ENCODE measurements at places on chromosomes 11 and 22.

DNA sequence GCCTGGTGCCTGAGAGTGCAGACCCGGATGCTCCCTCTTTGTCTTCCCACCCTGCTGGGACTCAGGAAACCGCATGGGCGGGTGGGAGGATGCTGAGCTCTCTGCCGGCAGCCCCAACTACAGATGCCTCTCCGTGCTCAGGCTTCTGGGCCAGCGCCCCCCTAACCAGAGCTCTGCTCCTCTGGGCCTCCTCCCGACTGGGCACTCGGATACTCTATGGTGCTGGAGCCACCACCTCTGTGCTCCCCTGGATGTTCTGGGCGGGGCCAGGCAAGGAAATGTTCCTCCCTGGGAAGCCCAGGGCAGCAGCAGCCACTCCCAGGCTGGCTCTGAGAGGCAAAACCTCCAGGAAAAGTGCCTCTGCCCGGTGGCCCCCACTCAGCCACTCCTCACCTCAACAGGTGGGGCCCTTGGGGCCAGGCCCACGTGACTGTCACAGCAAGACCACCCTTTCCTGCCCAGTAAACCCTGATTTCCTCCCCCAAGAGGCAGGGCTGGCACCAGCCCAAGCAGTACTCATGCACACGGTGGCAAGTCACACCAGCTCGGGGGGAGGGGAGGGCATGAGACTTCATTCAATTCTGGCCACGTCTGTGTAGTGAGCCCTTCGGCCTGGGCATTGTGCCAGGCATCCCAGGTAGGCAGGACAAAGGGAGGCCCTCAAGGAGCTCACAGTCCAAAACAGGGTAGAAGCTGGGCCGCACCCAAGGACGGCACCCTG lies 54.7 kb upstream of the TCF20 start:
- DNase-seq, result no peak

DNA sequence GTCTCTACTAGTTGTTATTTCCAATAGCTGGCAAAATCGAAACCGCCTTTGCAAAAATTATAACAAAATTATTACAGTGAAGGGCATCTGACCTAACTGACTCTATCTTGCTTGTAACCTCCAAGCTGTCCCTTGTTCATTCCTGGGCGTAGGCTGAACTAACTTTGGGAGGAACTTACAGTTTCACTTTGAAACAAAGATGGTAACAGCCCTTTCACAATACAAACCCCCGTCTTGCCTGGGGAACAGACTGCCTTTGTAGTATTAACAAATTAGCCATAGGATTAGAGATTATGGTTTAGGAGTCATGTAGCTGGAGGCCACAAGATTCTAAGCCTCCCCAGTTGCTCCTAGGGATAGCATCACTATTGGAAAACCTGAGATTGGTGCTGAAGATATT lies 131.6 kb upstream of the HSD17B12 start:
- DNase-seq, result no peak

DNA sequence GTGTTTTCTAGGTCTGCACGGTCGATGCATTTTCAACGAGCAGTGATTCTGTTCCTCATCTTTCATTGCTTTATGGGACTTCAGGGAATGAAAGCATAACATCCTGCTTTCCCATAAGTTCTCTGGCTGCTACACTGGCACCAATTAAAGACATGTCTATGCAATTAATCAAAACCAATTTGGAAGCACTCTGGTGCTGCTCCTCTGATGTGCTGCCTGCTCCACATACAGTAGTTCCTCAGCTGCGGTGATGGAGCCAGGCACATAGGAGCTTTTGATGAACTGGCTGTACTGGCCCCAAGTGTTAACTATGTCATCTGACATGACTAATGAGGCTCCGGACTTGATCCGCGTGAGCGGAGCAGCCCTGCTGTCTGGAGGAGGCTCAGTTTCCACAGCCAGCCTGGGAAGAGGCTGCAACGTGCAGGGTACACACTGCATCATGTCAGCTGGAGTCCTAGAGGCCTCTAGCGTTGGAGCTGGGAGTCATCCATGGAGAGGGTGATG lies 29.8 kb downstream of the GVQW3 start:
- no peak for DNase-seq

GRCh38 chr11:86066657-86067008 lies 2.3 kb downstream of the PICALM start:
- DNase-seq, result no peak

GRCh38 chr11:71485063-71485399 lies 32.0 kb downstream of the NADSYN1 start:
- no peak for DNase-seq

GRCh38 chr11:126140926-126141280 lies 70.5 kb downstream of the RPUSD4 start:
- DNase-seq, result no peak

- DNase-seq, result no peak
Observed at GRCh38 chr22:38956551-38956950, 858 bp upstream of the APOBEC3A start.

DNA sequence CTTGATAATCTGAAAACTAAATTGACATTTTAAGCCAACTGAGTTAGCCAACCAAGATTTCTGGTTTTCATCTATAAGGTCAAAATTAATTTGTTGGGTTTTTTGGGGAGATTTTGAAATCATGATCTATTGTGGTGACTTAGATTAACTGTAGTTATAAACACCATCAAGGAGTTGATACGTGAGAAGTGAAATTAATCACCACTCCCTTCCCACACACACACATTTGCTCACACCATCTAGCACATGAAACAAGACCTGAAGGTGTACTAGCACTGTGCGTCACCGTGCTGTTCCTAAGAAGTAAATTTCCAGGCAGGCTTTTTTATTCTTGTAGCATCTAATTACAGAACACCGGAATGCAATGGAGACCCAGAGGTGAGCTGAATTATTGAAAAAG lies 2.1 kb downstream of the OR5B21 start:
- no peak for DNase-seq

- DNase-seq, result no peak
Observed at GRCh38 chr11:77444261-77444660, 29.6 kb downstream of the PAK1 start.

DNA sequence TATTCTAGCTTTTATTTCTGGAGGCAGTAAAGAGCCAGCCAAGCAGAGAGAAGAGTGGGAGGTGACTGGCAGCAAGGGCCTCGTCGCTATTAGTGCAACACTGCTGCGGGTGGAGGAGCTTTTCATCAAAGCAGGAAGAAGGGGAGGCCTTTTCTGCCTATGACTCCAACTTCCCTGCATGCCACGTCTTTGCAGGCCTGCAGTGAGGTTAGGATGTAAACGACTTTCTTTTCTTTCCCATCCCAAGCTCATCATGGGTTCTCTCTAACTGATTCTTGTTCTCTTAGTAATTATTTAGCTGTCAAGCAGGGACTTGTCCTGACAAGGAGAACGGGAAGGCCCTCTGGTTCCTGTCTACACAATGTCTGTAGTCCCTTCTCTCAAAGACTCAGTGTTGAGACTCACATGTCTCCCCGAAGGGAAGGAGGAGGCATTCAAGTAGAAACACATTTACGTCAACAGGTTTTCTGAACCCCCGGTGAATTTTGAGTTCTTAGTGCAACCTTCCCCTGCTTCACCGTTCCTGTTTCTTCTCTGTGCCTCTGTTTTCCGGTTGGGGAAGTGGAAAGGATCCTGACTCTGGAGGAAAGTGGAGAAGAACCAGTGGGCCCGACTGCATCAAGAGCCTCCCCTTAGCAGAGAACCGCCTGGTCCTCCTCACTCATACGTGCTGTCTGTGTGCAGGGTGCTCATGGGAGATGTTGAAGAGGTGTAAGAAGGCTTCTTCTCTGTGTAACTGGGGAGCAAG lies 56.9 kb downstream of the PACS1 start:
- DNase-seq, result no peak

GRCh38 chr22:43151251-43152002 lies at the start of gene TSPO:
TSS of gene TSPO (plus strand) at chr22:43151559. CDS start at chr22:43159239, 7,680 bp downstream.
- no peak for DNase-seq

DNA sequence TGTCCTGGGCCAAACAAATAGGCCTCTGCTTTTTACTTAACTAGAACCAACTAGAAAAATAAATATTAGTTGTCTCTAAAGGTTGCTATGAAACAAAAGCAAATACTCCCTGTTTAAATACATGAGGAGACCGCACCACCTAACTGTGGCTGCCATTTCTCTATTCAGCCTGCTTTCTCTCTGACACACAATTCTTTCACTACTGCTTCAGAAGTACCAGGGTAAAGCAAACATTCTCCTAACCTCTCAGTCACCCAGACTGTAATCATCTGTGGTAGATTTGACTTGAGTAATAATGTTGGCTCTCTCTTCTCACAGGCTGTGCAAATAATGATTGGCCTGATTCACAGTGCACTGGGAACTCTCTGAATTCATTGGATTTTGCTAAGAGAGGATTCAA lies 41.0 kb upstream of the MS4A8 start:
- no peak for DNase-seq

GRCh38 chr11:1150116-1150515 lies 7.6 kb upstream of the MUC5AC start:
- no peak for DNase-seq

DNA sequence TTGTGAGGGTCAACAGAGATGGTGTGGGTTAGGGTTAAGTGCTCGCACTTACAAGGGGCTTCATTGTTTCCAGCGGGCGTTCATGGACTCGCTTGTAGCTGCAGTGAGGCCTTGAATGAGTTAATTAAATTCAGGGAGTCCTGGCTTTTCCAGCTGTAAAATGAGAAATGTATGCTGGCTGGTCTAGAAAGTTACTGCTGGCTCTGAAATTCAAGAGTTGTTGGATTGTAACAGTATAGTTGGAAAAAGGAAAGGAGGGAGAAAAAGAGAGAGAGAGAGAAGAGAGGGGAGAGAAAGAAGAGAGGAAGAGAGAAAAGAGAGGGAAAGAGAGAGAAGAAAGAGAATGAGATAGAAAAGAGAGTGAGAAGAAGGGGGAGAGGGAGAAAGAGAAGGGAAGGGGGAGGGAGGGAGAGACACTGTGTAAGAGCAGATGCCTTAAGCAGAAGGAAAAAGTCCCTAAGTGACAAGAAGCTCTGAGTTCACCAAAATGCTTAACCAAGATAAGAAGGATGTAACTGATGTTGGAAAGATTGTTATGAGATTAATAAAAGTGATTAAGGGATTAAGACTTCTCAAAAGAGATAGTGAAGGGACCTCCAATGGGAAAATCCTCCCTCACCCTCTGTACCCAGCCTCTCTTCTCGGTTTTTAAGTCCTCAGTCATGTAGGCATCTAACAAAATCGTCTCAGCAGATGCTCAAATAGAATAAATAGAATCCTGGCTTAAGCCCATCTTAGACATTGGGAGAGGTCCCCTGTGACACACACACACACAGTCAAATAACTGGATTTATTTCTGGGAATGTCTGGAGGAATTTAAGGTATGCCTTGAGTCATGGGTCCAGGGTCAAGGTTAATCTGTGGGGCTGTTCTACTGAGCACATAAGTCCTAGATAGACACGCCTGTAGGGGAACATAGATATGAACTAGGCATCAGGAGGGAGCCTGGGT lies 477.9 kb downstream of the MIAT start:
- DNase-seq, result no peak
